Activated CD4-positive, alpha-beta T cell treated with anti-CD3 and anti-CD28 coated beads for 24 hours (primary cell): ENCODE measurements at places on chromosomes 1 and 21.

DNA sequence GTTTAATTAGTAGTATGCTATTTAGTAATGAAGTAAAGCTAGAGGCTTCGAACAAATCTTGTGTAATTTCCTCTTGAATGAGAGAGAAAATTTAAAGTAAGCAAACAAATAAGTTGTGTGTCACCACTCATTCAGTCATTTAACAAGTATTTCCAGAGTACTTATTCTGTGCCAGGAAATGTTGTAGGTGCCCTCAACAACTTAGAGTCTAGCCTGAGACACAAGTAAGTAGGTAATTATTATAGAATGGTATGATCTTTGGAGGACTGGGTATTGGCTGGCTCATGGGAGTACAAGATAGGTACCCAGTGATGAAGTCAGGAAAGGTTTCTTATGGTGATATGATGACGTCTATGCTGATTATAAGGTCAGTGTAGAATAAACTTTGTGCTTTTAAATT, 17.4 kb upstream of the METTL18 start:
- DNase-seq = no peak

DNA sequence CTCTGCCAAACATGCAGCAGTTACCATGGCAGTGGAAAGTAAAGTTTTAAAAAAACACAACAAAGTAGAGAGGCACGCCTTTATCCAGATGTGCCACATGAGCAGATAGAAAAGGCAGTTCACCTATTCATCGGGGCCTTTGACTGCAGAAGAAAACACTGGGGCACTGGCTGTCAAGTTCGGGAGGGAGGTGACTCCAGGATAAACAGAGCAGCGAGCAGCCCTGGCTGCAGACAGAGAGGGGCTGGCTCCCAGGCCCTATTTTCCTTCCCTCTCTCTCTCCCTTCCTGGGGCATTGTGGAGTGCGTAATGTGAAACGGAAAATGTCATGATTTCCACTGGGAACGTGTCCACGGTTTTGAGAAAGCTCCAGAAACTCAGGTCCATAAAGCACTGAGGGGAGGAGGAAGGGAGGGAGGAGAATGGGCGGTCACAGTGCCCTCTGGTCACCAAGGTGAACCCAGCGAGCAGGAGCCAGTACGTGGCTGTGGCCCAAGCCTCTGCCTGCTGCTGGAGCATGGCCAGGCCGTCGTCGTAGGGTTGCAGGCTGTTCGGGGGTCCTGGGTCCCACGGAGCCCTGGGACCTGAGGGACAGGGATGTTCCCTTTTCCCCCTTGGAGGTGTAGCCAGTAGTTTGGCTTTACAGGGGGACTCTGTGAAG, 114.7 kb upstream of the IRF2BP2 start:
- DNase-seq = no peak

DNA sequence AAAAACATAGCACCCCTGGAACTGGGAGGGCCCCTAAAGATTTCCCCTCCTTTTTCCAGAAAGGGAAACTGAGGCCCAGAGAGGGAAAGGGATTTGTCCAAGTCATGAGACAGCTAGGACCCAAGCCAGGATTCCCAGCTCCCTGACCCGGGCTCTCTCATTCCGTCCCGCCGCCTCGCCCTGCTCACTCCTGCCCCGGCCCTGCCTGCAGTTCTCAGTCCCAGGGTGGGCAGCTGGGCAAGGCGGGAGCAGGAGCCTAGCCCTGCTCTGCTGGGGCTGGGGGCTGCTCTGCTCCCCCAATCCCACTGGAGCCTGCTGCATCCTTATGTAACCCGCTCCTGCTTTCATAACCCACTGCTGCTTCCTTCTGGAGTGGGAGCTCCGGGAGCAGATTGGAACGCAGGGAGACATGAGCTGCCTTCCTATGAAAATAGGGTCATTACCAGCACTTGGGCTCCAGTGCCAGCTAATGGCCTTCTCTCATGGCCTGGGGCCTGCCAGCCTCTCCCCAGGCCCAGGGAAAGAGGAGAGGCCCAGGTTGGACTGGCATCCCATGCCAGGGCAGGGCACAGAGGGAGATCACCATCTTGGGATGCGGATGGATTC, 84.5 kb downstream of the CAMK2N1 start:
- DNase-seq = no peak

GRCh38 chr1:245481261-245481660, 326.5 kb downstream of the KIF26B start:
- DNase-seq = no peak

DNA sequence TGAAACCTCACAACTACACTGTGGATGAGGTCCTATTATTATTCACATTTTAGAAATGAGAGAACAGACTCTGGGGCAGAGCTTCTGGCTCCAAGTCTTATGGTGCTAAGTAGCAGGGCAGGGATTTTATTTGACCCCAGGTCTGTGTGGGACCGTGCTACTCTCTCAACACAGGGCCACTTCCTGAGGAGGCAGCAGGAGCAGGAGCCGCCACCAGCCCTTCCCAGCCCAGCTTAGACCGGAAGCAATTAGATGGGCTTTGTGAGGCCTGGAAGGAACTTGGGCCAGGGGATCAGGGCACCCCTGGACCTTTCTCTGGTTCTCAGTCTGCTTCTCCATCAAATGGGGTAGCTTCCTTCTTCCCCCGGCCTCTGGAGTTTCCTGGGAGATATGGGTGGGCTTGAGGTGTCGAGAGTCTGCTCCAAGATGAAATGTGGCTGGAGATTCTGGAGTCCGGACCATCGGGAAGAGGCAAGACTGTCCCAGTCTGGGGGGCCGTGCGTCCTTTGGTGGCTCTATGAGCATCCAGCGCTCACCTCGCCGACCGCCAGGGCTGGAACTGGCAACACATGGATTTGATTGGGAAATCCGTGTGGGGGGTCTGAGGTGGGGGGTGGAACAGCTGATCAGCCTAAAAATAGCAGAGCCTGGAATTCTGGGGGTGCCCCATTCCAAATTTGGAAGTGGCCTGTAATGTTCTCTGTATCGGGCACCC, 136.8 kb downstream of the FOXD2 start:
- DNase-seq = no peak

- DNase-seq = no peak
Observed at GRCh38 chr1:39898648-39899603, 2.8 kb downstream of the MYCL start.

- DNase-seq = no peak
Observed at GRCh38 chr21:33403128-33403785, at the start of gene IFNGR2. Gene IFNGR2 (plus strand): TSS chr21:33403413. CDS start chr21:33403544, 131 bp downstream.

- DNase-seq = no peak
Observed at GRCh38 chr1:29786791-29787732, 550.7 kb downstream of the PTPRU start.

DNA sequence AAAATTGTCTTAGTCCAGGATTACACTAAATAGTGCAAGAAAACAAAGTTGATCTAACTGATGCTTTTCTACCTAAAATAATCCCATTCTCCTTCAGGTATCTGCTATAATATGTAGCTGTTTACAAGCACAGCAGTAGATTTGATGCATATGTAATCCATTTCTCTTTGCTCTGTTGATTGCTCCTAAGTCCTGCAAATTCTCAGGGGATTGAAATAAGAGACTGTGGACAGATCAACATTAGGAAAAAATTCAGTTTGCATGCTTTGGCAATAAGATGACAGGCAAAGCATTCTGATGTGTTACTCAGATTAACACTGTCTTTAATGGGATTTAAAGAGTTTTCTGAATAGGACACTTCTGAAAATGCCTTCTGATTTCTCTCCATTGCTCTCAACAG, 34.7 kb downstream of the RNF11 start:
- DNase-seq = no peak

GRCh38 chr1:37482004-37482785, 7.8 kb downstream of the ZC3H12A start:
- no peak for DNase-seq

- DNase-seq = no peak
Observed at GRCh38 chr1:244445320-244446181, 6.2 kb downstream of the ADSS2 start.

- DNase-seq = no peak
Observed at GRCh38 chr1:189131576-189131975, 1346.1 kb downstream of the BRINP3 start.

- no peak for DNase-seq
Observed at GRCh38 chr1:222824641-222825040, 9.8 kb downstream of the DISP1 start.

DNA sequence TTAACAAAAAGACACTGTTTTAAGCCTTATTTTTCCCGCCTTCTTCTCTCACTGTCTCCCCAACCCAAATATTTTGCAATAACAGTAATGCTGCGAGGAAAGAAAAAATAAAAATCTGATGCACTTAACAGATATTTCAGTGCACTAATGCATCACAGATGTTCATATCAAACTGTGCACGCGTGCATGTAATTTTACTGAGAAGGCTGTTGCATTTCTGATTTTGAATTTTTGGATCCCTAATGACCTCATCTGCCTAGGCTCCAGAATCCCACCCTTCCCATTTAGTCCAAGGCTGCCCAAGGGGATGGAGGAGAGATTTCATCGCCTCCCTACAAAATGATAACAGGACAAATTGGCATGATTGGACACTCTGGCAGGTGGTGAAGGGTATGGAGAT, 5.5 kb downstream of the TRABD2B start:
- DNase-seq = no peak

GRCh38 chr1:151716771-151717631, at the start of gene CELF3:
Gene CELF3 (minus strand): TSS chr1:151716803. CDS start chr1:151716020, 783 bp downstream.
- no peak for DNase-seq

- no peak for DNase-seq
Observed at GRCh38 chr1:165169729-165170128, 186.8 kb downstream of the LMX1A start.
